ENCODE measurements at places on chromosomes 13 and 19.

DNA sequence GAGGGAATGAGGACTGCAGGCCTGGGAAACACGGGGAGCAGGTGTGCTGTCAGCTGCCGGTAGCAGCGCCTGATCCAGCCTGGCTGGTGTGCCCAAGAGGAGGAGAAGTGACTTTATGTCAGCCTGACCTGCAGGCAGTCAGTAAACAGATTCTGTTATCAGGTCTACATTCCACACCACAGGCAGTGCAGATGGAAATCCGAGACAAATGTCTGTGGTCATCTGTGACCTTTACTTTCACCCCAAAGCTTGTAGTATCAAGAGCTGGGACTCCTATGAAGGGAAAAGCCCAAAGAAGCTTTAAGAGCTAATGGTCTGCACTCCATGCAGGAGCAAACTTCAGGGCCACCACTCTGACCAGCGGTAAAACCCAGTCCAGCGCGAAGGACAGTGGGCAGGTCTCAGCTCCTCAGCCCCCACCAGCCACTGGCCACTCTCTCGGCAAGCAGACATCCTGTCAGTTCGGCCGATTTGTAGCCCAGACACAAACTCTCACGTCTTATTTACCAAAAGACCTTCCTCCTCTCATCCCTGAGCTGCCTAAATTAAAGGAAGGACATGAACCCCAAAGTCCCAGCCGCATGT is 7.7 kb downstream of the EPS15L1 start:
- no peak for DNase-seq

- DNase-seq, result no peak
These were observed 13.3 kb downstream of the ZC3H4 start for GRCh38 chr19:47100290-47100689.

DNA sequence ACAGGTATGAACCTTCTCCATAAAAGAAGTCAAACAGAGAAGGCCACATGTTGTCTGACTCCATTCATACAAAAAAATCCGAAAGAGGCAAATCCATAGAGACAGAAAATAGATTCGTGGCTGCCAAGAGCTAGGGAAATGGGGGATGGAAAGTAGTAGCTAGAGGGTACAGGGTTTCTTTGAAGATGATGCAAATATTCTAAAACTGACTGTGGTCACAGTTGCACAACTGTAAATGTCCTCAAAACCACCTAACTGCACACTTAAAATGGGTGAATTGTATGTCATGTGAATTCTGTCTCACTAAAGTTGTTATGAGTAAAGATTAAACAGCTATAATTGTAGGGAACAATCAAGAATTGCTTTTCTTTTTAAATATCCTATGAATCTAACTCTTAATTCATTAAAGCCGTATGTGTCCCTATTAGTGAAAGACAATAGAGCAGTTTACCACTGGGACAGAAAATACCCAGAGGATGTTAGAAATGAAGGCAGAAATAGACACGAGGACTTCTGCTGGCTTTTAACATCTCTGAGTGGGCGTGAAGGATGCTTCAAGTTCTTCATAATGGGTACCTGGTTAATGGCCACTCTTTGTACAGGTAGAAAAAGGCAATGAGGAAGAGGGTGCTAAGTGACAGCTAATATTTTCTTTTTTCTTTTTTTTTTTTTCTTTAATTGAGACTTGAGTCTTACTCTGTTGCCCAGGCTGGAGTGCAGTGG is 21.2 kb downstream of the INSR start:
- DNase-seq, result peak; percentile 80

- no peak for DNase-seq
These were observed 449.7 kb downstream of the IRS2 start for GRCh38 chr13:109336730-109337129.

DNA sequence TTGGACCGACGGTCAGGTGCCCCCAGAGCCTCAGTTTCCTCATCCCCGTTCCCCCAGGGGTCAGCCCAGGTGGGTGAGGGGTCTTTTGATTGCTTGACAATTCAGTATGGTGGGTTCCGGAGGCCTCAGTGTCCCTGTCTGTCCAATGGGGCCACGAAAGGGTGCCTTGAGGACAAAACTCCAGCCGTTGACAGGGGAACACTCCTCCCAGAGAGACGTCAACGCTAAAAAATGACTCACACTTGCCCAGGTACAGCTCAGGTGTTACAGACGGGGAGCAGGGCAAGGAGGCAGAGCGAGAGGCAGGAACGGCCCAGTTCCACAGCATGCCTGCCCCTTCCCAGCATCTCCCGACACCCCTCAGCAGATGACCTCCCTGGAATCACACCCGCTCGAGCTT is 1.8 kb downstream of the TNFAIP8L1 start:
- DNase-seq, result no peak
